Stimulated activated CD4-positive, alpha-beta T cell treated with anti-CD3 and anti-CD28 coated beads, Interleukin-2, amount 100 ng/mL, for 4 hours (primary cell): ENCODE measurements at places on chromosomes 2 and 18.

- no peak for DNase-seq
Observed at GRCh38 chr18:74976331-74976909, 232.5 kb downstream of the PTGR3 start.

DNA sequence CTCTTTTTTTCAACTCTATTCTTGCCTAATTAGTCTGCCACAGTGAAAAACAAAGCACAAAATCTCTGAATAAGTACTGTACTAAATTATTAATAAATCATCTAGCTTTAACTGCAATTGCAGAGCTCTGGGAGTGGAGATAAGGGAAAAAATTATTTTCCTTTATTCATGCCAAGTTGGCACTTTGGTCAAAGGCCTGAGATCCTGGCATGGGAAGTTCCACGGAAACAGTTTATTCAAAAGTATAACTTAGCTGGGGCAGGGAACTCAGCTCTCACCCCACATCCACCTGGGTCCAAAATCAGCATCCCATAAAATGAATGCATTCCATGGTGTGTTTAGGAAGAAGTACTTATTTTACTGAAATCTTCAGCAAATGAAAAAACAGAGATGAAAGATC is 185.2 kb upstream of the APCDD1 start:
- DNase-seq, result no peak

GRCh38 chr2:222688917-222689316 is 17.5 kb downstream of the MOGAT1 start:
- no peak for DNase-seq

- no peak for DNase-seq
Observed at GRCh38 chr2:229118927-229119326, 152.2 kb downstream of the PID1 start.

GRCh38 chr2:27494284-27494943 is 586 bp downstream of the FNDC4 start:
- no peak for DNase-seq

DNA sequence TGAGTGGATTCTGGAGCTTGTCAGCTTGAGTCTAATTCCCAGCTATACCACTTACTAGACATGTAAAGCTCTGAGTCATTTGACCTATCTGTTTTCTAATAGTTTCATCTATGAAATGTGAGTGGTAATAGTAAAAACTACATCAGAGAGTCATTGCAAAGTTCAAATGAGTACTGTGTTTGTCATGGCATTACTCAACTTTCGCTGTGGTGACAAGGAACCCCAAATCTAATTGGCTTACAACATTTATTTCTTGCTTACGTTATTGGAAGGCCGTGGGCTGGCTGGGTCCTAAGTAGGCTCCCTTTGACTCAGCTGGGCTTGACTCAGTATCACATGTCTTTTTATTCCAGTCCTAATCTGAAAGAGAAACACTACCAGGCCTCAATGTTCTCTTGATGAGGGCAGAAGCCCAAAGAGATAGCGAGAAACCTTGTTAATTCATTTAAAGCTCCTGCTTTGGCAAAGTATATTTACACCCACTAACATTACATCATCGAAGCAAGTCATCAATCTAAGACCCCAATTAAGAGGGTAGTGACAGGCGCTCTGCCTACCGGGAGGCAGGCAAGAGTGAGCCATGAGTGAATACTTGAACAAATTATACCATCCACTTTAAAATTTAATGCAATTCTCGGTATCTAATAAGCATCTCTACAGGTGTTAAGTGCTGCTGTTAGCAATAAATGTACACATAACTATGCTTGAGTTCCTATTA is 431.8 kb upstream of the SPHKAP start:
- no peak for DNase-seq

DNA sequence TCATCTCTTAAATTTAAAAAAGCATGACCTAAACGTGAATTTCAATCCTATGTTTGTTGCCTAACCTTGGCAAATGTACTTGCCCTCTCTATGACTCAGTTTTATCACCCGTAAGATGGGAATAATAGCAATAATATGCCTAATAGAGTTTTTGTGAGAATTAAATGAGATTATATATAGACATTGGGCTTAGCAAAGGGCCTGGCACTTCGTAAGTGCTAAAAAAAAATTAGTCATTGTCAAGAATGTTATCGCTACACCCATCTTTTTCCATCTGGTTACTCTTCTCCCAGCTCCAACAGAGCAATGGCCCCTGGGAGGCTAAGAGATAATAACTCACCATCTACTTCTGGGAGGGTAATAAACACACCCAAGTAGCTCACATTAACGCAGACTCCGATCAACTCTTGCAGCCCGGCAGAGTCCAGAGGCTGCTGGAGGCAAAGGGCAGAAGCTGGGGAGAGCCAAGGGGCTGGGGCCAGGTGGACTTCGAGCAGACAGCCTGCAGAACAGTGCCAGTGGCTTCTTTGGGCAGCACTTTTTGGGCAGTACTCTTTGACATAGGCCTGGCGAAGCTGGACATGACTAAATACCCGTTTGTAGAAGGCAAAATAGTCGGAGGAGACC is 63.9 kb upstream of the STPG4 start:
- no peak for DNase-seq

GRCh38 chr2:105175231-105175630 is 66.3 kb upstream of the GPR45 start:
- DNase-seq, result no peak

GRCh38 chr2:101047075-101047766 is 45.1 kb downstream of the RPL31 start:
- DNase-seq, result no peak

DNA sequence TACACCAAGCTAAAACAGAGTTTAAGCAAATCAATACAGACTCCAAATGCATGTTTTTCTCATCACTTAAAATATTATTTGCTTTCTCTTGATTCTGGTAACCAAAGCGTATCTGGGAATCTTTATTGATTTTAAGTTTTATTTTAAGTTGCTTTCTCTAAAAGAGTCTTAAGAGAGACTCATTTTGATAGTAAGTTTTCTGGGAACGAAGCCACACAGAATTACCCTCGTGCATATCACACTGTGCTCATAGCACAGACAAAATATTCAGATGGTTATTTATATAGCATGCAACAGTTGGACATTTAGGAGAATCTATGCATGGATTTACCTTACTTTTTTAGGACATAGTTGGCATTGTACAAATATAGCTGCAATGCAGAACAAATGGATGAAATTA is 597.5 kb upstream of the NRXN1 start:
- DNase-seq, result no peak

DNA sequence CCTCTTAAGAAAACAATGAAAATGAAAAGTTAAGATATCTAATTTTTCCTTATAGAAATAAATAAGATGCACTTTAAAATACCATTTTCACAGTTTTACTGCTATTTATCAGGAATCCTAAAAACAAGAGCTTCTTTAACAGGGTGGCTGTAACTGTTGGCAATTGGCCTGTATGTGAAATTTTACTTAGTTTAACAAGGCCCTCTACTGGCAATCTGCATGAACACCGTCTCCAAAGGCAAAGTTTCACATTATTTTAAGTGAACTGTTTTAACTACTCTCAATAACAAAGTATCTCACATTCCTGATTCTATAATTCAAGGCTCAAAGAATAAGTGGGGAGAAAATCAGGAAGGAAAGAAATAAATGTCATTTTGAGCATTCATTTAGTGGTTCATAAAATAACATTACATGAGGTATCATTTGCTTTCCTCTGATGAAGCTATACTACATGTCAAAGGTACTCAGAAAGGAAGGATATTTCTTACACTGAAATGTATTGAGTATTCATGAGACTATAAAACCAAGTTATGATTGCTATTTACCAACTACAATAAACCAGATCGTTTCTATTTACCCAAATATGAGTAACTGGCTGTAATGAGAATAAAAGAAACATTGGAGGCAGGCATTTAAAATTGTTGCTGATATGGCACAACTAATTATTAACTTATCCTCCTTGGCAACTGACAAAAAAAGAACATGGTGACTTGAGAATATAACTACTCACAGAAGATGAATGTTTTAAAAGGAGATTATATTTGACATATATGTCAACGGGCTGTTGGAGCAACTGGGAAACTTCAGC is 7.0 kb downstream of the NCKAP5 start:
- no peak for DNase-seq

- no peak for DNase-seq
Observed at GRCh38 chr2:230850358-230850658, 14.4 kb upstream of the ITM2C start.

GRCh38 chr2:159026170-159026569 is 57.7 kb downstream of the TANC1 start:
- no peak for DNase-seq

DNA sequence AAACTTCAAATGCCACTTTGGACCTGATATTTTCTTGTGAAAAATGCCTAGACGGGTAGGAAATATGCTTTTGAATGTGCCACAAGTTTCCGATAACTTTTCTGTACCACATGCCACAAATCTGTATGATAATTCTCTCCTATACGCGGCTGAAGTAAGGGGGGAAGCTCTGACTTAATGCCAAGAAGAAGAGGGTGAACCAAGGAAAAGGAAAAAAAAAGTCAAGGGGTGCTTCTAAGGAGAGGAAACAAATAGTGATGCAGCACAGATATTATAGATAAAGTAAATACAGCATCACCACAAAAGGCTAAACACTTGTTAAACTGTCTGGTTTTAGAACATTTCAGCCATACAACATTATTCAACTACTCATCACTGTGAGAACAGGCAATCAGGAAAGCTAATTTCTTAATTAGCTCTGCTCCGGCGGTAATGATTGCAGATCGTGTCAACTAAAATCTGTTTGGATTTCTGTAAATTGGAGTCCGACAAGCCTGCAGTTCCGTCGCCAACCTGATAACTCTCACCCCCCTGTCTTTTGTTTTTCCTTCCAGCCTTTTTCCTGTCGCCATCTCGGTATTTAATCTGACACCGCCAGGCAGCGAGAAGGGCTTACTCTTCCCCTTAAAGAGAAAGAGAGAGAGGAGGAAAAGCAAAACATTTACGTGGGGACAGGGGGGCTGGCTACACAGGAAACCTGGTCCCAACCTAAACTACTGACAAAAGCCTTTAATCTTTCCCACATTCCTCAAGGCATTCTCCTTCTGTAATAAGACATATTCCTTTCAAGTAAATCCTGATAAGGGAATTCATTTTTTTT is 67.5 kb downstream of the ZEB2 start:
- DNase-seq, result no peak

DNA sequence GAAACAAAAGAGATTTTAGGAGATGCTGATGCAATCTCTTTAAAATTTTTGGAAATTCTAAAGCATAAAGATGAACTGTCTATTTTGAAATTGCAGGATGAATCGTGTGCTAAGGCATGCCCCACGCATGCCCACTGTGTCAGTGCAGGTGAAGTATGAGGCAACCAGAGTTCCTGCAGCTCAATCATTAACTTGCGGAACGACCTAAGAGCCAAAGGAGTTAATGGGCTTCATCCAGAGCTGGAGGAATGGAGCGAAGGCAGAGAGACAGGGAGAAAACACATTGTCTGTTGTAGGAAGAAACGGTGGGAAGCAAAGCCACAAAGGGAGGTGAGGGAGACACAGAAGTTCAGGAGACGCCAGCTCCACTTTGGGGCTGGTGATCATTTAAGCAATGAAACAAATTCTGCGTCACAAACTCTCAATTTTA is 265.2 kb downstream of the CCDC85A start:
- DNase-seq, result no peak

GRCh38 chr18:2121224-2121623 is 450.1 kb downstream of the METTL4 start:
- no peak for DNase-seq

GRCh38 chr18:8367217-8367988 is 241.8 kb upstream of the RAB12 start:
- DNase-seq, result no peak

DNA sequence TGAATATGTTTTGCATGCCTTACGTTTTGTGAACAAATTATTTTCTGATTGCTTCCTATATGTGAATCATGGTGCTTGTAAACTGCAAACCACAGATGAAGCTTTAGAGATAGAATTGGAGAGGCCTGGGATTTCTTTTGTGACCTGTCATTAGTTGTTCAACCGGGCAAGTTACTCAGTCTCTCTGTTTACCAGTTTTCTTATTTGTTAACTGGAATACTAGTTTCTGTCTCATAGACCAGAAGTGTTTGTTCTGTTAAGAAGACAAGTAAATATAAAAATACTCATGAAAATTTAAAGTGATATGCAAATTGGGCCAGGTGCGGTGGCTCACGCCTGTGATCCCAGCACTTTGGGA is 27.3 kb downstream of the DGKD start:
- DNase-seq, result no peak

DNA sequence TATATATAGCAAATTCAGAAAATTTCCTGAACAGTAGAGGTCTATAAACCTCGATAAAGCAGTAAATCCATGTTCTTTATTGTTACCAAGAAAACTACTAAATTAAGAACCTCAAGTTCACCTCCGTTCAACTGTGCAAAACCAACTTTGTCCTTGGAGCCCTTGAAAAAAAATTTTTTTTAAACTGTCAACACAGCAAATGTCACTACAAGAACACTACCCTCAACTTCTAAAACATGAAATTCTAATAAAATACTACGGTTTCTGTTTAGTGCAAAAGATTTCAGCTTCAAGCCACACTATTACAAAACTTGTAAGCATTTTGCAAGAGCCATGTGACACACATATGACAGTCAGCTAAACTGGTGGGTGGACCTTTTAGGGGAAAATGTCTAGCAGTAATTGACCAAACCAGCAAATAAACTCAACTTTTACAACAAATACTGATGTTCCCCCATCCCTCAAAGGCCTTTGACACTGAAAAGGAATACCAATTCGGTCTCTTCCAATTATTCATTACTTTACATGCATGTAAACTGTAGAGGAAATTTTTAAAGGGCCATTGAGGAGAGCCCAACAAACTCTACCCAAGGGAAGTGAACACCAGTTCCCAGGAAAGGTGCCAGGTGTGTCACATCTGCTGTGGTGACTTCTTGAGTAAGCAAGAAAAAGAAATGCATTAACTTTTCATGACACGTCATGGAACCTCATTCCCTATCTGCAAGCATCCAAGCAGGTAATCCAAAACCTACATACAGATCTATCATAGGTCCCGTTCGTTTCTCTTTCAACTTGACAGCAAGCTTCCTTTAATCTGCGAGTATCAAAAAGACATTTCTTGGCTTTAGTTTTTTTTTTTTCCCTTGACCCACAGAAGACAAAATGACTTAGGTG is 1.4 kb downstream of the RAB1A start:
- no peak for DNase-seq

- DNase-seq, result no peak
Observed at GRCh38 chr2:224155371-224155770, 116.3 kb upstream of the SERPINE2 start.
